ENCODE measurements at places on chromosomes 5 and 9. TPM values are rescaled to one million over a fixed set of nuclear protein-coding genes. Genes with fewer than 3 reads are reported as not detected.

Gene DPYSL3
- polyA plus RNA-seq: 14.5 TPM

Gene YTHDC2
- 5.8 TPM for polyA plus RNA-seq

GRCh38 chr9:95580812-95581761 lies 64.3 kb upstream of the PTCH1 start:
- no peak for DNase-seq

GRCh38 chr9:84366683-84367082 lies 26.1 kb upstream of the SLC28A3 start:
- no peak for DNase-seq

Gene LIX1
- polyA plus RNA-seq: not detected

DNA sequence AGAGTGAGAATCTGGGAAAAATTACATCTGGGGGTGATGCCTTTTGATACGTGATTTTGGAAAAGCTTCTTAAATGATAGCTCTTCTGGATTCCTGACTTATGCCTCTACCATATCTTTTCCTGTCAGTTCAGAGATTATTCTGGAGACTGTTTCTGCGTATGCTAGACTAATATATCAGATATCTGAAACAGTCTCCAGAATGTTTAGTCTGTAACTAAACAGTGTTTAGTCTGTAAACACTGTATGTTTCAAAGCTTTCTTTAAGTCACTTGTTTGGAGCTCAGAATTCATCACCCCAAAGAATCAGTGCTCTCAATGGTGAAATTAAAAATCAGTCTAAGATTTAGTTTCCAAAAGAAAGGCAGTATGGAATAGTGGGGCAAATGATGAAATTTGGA lies 19.7 kb downstream of the C9orf85 start:
- no peak for DNase-seq

Gene SLC45A2
- polyA plus RNA-seq: not detected

Gene MAMDC2
- 7.0 TPM for polyA plus RNA-seq

GRCh38 chr5:73962801-73963425 lies 336.9 kb downstream of the ARHGEF28 start:
- peak; percentile 63 for DNase-seq

GRCh38 chr5:34682926-34683623 lies 26.9 kb downstream of the RAI14 start:
- DNase-seq: peak; percentile 75

- DNase-seq: no peak
Measured at GRCh38 chr5:152676196-152676595, 271.1 kb upstream of the NMUR2 start.

Gene GARIN3
- not detected for polyA plus RNA-seq

Gene PKD2L2
- polyA plus RNA-seq: not detected

DNA sequence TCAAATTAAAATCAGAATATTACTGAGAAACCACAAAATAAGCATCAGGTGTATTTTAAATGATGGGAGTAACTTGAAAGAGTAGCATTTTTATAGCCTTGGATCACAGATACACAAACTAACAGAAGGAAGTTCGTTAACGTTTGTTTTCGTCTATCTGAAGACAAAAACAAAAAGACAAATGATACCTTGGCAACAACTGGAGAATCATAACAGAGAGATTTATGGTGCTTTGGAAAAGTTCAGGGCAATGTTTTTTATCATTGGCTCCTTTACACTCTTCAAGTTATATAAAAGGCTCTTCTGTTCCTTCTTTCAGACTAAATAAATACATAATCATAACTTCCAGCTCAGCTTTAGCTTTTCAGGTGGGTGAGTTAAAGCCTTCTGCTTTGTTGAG lies 128.1 kb upstream of the VLDLR start:
- no peak for DNase-seq

GRCh38 chr5:38948501-38948900 lies 102.7 kb downstream of the OSMR start:
- peak; percentile 12 for DNase-seq

GRCh38 chr9:136086951-136087740 lies 7.9 kb downstream of the NACC2 start:
- DNase-seq: no peak

- no peak for DNase-seq
Measured at GRCh38 chr9:111598733-111599091, 735 bp downstream of the PTGR1 start.

GRCh38 chr5:82068723-82069122 lies 96.9 kb downstream of the ATG10 start:
- DNase-seq: no peak

DNA sequence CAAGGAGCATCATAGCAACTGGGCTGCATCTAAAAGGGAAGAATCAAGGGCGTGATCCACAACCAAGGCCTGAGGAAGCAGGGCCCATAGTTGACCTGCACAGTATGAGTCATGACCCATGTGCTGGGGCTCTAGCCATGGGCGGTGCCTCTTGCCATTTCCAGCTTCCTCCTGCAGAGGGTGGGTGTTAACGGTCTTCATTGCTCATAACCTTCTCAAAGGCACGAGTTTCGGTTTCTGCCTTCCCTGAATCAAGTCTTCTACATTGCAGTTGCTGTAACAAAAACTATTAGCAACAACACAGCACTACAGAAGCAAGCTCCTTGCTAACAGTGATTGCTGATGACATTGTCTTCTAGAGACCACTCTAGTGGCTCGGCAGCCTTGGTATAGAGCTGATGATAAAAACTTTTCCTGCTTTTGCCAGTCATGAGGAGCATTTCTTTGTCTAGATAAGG lies 66.9 kb downstream of the CTSL start:
- no peak for DNase-seq

DNA sequence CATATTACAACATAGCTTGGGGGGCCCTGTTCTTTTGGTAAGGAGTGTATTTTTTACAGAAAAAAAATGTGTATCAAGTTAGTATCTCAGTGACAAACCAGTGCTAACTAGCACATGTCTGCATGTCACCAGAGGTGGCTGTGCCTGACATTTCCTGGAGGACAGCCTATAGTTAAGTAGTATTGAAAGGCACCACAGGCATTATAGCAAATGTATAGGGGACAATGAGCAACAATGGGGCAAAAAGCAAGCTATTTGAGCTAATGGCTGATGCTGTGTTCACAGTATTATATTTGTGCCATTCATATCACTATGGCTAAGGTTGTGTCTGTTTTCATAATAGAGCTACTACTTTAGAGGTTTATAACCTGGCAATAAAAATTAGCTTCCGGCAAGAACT lies 1644.0 kb downstream of the MAT2B start:
- no peak for DNase-seq

DNA sequence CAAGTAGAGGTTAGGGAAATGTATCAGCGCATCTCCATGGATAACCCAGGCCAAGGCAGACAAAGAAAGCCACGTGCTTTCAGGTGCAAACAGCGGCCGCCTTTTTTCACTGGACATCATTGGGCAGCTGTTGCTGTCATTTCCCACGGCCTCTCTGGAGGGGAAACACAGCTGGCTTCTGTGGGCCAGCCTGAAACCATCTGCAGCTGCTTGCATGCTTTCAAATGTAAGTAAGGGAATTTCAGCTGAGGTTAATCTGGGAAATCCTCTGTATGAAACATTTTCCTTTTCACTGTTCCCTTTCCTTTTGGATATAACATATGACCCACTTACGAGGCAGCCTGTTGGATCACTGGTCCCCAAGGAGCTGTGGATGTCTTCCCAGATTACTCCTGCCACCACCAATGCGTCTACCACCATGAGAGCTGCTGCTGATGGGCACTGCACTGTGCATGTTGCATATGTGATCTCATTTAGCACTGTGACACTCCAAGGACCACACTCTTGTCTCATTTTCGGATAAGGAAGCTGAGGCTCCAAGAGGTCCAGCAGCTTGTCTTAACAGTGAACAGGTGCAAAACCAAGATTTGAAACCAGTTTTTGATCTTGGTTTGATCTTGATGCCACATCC lies 106.3 kb downstream of the C9orf152 start:
- no peak for DNase-seq

DNA sequence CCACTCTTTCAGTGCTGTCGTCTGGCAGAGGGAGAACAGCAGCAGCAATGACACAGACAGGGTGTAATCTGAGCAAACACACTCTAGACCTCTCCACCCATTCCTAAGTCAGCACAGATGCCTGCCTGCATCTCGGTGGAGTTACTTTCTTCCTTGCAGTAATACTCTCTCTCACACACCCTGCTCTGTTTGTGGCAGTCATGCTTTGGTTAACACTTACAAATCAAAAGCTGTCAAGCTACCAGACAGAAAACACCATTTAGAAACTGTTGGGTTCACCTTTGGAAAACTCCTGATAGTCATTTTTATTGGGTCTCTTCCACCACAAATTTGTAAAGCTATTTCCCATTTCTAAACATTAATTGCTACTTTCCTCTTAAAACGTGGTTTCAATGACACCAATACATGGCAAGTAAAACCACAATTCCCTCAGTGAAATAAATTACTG lies 27.3 kb downstream of the LHFPL2 start:
- no peak for DNase-seq

DNA sequence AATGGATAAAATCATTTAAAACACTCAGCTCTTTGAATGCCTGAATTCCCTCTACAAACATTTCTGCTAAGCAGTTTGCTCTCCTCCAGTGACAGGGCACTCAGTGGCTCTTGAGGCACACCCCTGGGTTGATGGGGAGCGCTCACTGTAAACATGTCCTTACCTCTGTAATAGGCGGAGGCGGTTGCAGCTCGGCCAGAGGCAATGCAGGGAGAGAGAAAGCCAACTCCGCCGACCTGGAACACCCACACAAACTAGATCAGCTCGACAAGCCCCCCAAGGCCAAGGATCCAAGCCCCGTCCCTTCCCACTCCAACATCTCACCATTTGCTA lies 329 bp downstream of the CDC23 start:
- no peak for DNase-seq

DNA sequence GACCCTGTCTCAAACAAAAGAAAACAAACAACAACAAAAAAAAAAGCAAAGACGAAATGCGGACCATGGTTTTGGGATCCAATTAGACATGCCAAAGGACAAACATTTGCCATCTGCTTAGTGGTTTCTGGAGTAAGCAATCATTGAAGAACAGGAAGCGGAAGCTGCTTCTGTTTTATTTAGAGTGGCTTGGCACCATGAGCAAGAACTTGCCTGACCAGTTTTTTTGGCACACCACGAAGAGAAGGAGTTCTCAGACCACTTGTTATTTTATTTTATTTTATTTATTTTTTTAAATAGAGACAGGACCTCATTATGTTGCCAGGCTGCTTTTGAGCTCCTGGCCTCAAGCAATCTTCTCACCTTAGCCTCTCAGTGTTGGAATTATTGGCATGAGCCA lies 17.0 kb downstream of the BTF3 start:
- peak; percentile 47 for DNase-seq

Gene DENND1A
- polyA plus RNA-seq: 15.0 TPM

All from foreskin keratinocyte (primary cell).